Left colon (tissue), 2 donors: ENCODE measurements at places on chromosomes 3 and 15. TPM values are rescaled to one million over a fixed set of nuclear protein-coding genes. Genes with fewer than 3 reads are reported as not detected.
A peak's percentile ranks its signal among the peaks of the same experiment; 100 is the strongest.

ARL14 gene
- total RNA-seq: 51.8 TPM

RLBP1 gene
- total RNA-seq: not detected

DNA sequence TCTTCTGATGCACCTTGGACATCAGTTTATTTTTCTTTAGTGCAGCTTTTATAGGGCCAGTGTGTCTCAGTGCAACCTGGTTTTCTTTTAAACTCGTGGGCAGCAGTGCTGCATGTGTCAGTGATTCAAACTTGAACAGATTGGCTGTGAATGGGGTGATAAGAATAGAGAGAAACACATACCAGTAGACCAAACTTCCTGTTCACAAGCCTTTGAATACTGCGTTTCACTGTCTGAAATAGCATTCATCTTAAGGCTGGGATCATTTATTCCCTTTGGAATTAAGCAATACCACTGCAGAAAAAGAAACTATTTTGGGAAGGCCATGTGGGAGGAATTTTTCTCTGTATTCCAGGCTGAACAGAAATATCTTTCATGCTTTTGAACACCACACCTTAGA lies 51.7 kb downstream of the PHLDB2 start:
- no peak for DNase-seq

GRCh38 chr15:61118885-61119284 lies 110.2 kb downstream of the RORA start:
- no peak for DNase-seq

ANKRD34C gene
- total RNA-seq: not detected

DNA sequence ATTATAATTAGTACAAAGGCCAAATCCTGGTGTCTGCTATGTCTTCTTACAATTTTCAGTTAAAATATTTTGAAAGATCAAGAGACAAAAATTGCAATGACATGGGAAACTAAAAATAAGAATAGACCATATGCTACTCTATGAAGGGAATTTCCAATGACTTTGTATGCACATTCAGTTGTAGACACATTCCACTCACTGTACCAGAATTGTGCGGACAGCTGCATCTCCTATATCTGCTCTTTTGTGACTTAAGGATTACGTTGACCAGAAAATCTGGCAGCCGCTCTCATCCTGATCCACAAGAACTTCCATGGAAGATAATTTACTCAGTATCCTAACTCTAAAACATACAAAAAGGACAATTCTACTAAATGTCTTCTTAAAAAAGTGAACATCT lies 493.9 kb upstream of the KCNMB2 start:
- no peak for DNase-seq

DNA sequence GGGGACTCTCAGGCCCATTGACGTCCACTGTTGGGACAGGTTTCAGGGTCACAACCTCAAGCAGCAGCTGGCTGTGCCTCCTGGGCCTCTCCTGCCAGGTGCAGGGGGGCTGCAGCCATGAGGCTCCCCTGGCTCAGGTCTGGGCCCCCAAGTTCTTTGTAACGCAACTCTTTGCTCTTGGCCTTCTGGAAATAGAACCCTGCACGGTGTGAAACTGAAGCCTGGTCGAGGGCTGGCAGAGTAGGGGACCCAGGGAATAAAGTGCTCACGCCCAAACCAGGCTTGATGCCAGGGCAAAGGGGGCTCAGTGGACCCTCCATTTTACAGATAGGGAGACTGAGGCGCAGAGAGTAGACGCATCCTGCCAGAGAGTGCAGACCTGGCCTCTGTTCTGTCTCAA lies 771 bp downstream of the CALML4 start:
- no peak for DNase-seq

TM4SF18 gene
- total RNA-seq: 0.95 TPM

HMCES gene
- 44.2 TPM for total RNA-seq

- no peak for DNase-seq
These were observed 28.1 kb downstream of the COLQ start for GRCh38 chr3:15493436-15493835.

DNA sequence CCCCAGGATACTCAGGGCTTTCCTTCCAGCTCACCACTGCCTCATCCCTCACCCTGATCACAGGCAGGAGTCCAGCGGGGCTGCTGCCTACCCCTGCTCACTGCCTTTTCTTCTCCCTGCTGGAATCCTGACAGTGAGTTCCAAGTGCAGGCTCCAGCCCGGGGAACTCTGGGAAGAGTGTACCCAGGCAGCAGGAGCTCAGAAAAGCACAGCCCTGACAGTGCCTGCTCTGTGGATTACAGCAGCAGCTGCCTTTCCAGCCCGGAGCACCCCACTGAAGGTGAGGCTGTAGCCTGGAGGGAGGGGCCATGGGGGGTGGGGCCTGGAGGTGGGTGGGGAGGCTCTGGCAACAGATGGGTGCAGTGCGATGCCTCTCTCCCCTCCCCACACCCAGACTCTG lies 6.1 kb upstream of the JMJD7 start:
- DNase-seq: no peak

DNA sequence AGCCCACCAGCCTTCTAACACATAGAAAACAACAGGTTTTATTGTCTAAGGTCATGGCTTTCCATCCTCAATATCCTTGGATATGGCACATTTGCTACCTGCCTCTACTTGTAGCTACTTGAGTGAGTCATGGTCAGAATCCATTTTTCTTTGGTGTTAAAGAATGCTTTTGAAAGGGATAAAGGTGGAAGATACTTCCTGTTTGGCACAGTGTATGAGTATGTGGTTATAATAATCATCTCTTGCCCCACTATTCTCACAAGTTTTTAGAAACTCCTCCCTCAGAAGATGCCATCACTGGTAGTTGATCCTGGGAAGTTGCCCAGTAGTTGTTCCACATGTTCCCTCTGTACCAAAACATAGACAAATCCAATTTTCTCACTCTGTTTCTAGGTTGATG lies 508.6 kb upstream of the IL12A start:
- DNase-seq: no peak

DNA sequence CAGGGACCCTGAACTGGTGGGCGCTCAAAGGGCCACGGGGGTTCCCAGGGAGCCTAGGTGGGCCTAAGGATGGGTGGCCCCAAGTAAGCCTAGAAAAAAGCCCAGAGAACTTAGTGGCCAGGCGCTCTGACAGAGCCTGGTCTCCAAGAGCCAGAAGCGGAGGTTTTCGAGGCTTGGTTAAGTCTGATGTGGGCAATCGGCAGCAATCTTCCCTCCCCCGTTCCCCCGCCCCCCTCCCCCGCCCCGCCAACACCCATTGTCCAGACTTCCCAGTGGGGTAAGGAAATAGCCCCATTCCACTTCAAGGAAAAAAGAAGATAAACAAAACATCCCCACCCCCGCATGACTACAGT lies 6.7 kb downstream of the EOMES start:
- no peak for DNase-seq

SNTN gene
- total RNA-seq: 0.39 TPM

DNA sequence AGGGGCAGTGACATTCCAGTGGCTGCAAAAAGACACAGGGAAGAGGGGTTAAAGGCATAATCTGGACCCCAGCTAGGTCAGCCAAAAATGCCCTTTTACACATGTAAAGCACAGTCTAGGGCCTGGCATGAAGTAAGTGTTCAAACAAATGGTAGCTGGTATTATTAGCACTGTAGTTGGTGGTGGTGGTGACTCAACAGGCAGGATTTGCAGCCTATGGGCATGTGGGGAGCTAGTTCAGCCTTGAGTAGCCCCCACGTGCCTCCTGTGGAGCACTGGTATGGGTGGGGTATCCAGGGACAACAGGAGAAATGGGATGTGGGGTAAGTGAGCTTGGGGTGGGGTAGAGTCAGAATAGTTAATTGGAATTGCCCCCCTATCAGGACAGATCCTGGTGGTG lies 27.6 kb downstream of the DNASE1L3 start:
- no peak for DNase-seq

- DNase-seq: no peak
These were observed 7.4 kb upstream of the GSK3B start for GRCh38 chr3:120101624-120102023.

- DNase-seq: no peak
These were observed 74.3 kb upstream of the STAC start for GRCh38 chr3:36305929-36306520.

- DNase-seq: no peak
These were observed 977.5 kb upstream of the CFAP20DC start for GRCh38 chr3:60027335-60027734.

- no peak for DNase-seq
These were observed 179.7 kb upstream of the ROBO1 start for GRCh38 chr3:79947469-79947868.

XYLB gene
- 18.0 TPM for total RNA-seq

STRIT1 gene
- total RNA-seq: not detected

GRCh38 chr3:128971421-128972100 lies 22.3 kb downstream of the CFAP92 start:
- peak; percentile 34 for DNase-seq

GRCh38 chr15:79041601-79042168 lies 48.9 kb downstream of the RASGRF1 start:
- no peak for DNase-seq

DNA sequence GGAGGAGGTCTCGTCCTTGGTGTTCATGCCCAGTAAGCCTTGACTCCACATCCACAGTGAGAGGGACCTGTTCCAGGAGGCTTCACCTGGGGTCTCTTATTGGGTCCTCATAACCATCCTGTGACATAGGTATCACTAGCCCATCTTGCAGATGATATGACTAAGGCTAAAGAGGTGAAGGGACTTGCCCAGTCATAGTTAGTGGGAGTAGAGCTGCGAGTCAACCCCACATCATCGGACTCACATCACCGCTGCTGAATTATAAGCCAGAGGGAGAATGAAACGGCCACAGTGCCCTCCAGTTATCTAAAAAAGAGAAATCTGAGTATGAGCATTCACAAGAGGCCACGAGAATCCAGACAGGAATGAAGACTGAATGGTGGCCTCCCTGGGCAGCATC lies 66.0 kb downstream of the MESD start:
- no peak for DNase-seq

DNA sequence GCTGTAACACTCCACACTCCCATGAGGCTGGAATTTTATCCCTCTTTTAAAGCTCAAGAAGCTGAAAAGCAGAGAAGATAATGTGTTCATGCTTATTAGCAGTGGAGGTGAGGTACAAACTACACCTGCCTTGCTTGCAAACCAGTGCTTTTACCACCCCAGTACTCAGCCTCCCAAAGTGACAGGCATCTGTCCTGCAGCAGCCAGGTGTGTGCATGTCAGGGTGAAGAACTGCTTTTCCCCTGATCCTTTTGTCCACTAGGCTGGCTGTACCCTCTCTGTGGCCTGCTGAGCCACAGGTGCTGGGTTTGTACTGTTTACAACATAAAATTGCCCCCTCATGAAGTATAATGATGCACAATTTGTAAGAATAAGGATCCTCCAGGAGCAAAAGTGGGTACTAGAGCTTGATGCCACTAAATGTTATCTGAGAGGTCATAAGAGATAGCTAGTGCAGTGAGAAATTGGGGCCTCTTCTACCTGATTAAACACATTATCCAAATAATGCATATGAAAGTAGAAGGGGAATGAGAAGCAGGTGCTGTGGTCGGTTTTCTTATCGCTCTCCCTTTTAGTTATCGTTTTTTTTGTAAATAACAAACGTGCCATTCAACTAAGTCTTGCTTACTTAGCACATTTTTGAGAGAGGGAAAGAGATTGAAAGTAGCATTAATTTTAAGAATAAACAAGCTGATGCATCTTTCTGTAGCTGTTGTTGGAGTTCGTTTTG lies 39.2 kb upstream of the GADL1 start:
- no peak for DNase-seq

RAB11A gene
- 358 TPM for total RNA-seq

DNA sequence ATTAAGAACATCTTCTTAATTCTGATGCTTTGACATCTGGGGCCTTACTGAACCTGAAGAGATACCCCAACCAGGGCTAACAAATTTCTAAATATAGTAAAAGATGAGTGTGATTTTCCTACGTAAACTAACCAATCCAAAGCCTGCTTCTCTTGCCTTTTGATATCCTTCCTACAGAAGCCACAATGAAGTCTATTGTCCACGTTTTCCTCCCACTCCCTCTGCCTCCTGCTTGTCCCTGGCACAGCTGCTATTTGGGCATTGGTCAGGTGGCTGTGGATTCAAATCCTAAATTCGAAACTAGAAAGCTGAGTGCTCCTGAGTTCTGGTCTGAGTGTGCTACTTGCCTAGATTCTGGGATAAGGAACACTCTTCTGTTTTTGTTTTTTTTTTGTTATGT lies 17.4 kb upstream of the MKRN3 start:
- no peak for DNase-seq

SLC22A13 gene
- total RNA-seq: 0.27 TPM

DNA sequence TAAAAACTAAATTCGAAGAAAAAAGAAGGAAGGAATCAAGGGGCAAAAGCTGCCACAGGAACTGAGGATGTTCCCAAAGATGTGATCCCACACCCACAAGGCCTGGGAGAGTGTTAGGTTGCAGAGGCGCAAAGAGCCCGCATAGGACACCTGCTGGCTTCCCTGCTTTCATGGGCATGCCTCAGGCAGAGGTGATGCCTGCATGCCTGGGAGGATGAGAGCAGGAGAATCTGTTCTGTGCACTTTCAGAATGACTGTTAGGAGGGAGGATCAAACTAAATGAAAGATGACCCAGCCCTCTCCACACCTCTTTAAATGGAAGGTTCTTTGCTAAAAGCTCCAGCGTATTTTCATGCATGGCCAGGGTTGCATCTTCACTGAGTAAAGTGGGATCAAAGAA lies 162.4 kb downstream of the PLCL2 start:
- DNase-seq: no peak

DNA sequence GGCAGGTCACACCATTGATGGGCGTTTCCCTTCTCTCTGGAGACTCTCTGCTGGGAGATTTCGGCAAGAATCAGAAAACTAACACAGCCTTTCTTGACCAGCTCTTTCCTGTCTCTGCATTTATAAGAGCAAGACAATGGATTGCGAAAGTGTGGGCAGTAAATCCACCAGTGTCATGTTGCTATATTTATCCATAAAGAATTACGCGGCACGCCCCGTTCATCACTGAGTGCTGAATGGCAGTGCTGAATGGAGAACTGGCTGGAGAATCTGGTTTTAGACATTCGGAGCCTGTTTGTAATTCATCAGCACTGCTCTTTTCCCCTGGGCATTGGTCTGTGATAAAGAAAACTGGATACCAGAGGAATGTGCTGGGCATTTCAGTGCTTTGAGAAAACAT lies 2.0 kb upstream of the CEMIP start:
- DNase-seq: peak; percentile 60

CHRM5 gene
- not detected for total RNA-seq

DNA sequence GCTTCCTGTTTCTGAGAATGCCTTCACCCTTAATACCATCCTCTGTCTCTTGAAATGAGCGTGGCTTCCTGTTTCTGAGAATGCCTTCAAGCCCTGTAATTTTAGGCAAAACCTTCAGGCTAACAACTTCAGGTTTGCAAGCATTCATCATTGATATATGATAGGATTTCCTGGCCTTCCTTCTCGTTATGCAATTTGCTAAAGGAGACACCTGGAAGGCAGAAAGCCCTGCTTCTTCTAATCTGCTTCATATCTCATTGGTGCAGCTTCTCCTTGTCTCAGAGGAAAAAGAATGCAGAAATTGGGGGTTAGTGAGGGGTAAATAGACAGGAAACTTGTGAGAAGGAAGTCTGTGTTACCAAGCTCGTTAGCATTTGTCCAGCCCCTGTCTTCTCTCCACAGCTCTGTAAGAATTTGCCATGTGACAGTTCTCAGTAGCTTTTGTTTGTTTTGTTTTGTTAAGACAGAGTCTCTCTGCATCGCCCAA lies 7.3 kb downstream of the ARL6IP5 start:
- DNase-seq: no peak

- no peak for DNase-seq
These were observed 13.6 kb upstream of the UTS2B start for GRCh38 chr3:191343913-191344312.
